SK-N-SH (cell line): ENCODE measurements at places on chromosomes 1 and 21.

GRCh38 chr1:10617931-10618885 lies 143.5 kb downstream of the PEX14 start:
- no peak for DNase-seq

DNA sequence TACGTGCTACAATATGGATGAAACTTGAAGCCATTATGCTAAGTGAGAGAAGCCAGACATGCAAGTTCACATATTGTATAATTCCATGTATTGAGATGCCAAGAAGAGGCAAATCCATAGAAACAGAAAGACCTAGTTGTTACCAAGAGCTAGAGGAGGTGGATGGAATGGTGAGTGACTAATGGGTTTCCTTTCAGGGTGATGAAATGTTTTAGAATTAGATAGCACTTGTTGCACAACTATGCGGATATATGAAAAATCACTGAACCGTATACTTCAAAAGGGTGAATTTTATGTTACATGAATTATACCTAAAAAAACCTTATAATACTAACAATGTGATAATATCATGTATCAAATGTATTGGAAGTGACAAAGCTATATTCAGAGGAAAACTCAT lies 18.1 kb downstream of the EPHA10 start:
- DNase-seq = no peak

DNA sequence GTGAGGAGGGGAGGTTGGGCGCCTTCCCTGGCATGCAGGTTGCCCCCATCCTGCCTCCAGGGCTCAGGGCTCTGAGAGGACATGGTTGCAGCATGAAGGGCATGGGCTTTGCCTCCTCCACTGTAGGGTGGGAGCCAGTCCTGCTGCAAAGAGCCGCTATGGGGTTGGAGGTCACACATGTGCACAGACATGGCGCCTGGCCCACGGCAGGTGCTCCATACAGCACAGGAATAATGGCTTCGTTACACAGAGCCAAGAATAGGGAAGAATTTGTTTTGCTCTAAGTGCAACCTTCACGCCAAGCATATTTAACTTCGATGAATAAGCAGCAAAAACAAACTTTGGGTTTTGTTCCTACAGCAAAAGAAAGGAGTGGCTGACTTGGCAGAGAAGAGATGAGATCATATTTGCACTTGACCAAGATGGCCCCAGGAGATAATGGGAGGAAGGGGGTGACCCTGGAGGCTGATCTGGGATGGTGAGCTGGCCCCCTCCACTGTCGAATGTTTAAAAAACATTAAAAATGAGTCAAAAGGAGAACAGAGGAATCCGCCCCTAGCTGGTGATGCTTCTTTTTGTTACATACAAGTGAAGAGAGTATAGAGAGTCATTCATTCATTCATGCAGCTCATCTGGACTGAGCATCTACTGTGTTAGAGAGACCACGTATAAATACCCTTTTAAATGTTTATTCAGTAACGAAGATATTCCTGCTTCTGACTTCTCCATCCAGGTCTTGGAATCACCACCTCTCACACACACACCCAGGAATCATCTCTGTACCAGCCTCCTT lies 12.4 kb upstream of the C2CD2 start:
- no peak for DNase-seq

DNA sequence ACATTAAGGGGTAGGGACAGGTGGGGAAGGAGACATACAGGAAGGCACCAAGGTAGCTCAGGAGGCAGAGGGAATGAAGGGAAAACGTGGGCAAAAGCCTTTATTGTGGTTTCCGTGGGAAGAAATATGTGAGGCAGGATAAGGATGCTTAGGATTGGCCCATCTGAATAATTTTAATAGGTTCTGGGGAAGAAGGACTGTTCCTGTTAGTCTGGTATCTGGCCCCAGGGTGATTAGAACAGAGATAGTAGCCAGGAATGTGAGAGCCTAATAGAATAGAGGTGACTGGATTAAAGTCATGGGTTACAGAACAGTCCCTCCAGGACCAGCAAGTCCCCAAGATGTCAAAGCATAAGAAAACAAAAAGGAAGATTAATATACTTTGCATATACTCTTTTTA lies 545.2 kb upstream of the CAMK1G start:
- DNase-seq = no peak

- DNase-seq = no peak
Measured at GRCh38 chr21:45435405-45435981, 30.5 kb downstream of the COL18A1 start.

- no peak for DNase-seq
Measured at GRCh38 chr1:54439550-54440223, 33.5 kb upstream of the SSBP3 start.

DNA sequence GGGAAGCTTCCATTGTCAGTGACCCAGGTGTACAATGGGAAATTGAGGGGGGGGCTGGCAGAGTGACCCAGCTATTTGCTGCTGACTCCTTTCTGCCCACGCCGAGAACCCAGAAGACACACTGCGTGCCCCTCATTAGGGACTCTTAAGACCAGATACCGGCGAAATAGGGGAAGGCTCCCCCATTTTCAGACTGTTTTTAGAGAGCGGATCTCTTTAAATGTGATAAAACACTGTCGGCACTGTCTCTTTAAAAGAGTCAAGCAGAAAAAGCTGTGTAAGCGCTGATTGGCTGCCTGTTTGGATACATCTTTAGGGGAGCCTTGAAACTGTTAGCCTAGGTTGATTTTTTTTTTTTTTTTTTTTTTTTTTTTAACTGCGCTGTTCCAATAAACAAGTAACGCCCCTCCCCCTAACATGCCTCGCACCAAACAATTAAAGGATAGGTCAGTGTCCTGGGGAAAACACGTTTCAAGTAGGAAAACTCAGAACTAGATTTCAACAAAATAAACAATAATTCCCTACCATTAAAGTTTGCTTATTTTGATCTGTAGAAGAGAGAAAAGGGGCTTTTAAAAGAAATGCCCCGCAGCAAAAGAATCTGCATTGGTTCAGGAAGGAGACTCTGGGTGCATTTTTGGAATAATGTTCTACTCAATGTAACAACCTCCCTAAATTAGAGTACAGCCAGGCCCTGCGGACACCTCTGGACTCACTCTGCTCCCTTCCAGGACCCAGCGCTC lies 1.4 kb upstream of the SSBP3 start:
- peak; percentile 75 for DNase-seq

- no peak for DNase-seq
Measured at GRCh38 chr1:31510853-31511789, 65.2 kb upstream of the TINAGL1 start.

DNA sequence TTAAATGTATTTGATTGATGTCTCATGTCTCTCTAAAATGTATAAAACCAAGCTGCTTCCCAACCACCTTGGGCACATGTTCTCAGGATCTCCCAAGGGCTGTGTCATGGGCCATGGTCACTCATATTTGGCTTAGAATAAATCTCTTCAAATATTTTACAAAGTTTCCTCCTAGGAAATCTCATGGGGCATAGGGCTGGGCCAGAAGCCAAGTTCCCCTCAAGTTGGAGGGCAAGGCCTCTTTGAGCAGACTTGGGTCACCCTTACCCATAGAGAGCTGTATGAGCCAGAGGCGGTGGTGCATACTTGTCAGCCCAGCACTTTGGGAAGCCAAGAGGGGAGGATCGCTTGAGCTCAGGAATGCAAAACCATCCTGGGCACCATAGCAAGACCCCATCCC lies 2.3 kb upstream of the FBXO42 start:
- DNase-seq = no peak

DNA sequence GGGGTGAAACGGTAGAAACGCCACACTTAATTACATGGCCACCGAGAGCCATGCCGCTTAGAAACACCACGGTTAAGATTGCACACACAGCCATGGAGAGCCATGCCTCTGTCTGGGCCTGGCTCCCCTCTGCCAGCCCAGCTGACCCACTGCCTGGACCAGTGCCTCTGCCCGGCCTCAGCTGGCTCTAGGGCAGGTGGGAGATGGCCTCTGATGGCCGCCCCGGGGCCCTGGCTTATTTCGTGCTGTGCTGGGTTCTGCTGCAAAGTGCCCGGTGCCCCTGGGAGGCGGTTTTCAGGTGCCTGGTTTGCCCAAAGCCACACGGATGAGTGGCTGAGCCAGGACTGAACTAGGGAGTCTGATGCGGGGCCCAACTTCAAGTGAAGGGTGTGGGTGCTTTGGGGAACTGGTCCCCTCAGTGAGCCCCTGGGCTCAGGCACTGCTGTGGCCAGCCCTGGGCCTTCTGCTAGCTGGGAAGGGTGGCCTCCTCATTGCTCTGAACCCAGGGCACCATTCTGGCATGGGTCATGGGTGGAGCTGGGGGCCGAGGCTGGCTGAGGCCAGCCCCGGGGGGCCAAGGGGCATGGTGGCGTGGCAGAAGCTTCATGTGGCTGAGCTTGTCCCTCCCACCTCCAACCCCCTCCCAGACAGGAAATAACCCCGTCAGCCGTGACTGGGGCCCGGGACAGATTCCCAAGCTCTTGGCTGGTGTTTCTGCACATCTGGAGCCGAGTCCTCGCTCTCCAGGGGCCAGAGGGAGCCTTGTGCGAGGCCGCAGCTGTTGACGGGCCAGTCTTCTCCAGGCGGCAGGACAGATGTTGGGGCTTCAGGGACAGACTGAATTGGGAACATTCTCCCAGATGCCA lies 1.9 kb upstream of the GPR153 start:
- no peak for DNase-seq

- DNase-seq = peak; percentile 59
Measured at GRCh38 chr1:7042322-7043190, 257.3 kb downstream of the CAMTA1 start.

- DNase-seq = no peak
Measured at GRCh38 chr1:21861602-21862429, 49.8 kb downstream of the LDLRAD2 start.

- DNase-seq = no peak
Measured at GRCh38 chr21:14064296-14064645, 146.5 kb downstream of the LIPI start.

- DNase-seq = peak; percentile 79
Measured at GRCh38 chr1:242467556-242468145, 56.8 kb downstream of the PLD5 start.

GRCh38 chr1:227790868-227791267 lies 24.6 kb upstream of the PRSS38 start:
- no peak for DNase-seq

DNA sequence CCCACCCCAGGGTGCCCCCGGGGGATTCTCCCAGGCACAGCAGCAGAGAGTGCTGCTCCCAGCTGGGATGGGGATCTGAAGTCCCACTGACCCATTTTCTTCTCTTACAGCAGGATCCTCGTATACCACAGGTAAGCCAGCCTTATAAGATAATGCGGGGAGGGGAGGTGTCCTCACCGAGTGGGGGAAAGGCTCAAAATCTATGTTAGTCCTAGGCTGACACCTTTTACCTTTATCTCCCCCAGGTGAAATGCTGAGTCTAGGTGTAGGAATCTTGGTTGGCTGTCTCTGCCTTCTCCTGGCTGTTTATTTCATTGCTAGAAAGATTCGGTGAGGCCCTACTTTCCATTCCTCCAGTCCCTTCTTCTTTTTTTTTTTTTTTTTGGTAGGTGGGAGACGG lies 5.3 kb downstream of the APH1A start:
- no peak for DNase-seq

DNA sequence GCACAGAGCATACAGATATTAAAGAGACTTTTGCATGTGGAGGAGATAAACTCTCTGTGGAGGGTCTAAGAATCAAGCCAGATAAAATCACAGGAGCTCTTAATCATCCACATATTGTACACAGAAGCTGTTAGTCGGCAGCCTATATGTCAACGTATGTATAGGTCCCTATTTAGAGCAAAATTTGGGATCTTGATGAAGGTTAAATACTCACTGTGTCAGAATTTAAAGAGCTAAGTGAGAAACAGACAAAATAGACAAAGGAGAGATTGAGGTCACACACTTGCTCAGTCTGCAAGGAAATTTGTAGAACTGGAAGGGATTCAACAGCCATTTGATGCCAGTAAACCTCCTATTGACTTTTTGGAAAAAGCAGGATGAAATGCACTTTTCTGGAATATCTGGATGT lies 4.1 kb upstream of the IRF2BP2 start:
- DNase-seq = no peak
